Frontal cortex (tissue), 4 donors: ENCODE measurements at places on chromosomes 16 and 17. TPM values are rescaled to one million over a fixed set of nuclear protein-coding genes. Genes with fewer than 3 reads are reported as not detected.

Gene SERPINF2
- not detected for total RNA-seq

GRCh38 chr16:22190776-22191531, 15.1 kb upstream of the EEF2K start:
- DNase-seq: peak; percentile 86

GRCh38 chr16:80751167-80751566, 53.2 kb downstream of the CDYL2 start:
- no peak for DNase-seq

GRCh38 chr17:16991349-16992009, 19.6 kb upstream of the TNFRSF13B start:
- peak; percentile 84 for DNase-seq

GRCh38 chr17:17358866-17359265, 55.7 kb downstream of the NT5M start:
- no peak for DNase-seq

DNA sequence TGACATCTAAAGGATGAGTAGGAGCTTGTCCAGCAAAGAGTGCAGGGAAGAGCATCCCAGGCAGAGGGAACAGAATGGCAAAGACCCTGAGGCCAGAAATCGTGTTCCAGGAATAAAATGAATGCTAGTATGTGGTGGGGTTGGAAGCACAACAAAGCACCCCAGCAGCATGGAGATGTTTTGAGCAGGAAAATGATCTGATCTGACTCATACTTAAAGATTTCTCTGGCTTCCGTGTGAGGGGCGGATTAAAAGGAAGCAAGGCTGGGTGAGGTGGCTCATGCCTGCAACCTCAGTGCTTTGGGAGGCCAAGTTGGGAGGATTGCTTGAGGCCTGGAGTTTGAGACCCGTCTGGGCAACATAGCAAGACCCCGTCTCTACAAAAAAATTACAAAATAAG, 2.3 kb downstream of the SLC5A11 start:
- no peak for DNase-seq

DNA sequence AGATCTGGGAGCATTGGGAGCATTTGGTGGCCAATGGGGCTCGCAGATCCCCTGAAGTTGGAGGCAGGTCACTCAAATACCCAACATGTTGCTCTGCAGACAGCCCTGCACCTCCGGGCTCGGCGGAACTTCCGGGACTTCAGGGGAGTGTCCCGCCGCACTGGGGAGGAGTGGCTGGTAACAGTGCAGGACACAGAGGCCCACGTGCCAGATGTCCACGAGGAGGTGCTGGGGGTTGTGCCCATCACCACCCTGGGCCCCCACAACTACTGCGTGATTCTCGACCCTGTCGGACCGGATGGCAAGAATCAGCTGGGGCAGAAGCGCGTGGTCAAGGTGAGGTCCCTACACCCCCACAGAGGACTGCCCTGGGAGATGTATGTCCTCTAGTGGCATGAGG, 16.4 kb downstream of the MVP start:
- no peak for DNase-seq

Gene UNC13D
- total RNA-seq: 0.41 TPM

DNA sequence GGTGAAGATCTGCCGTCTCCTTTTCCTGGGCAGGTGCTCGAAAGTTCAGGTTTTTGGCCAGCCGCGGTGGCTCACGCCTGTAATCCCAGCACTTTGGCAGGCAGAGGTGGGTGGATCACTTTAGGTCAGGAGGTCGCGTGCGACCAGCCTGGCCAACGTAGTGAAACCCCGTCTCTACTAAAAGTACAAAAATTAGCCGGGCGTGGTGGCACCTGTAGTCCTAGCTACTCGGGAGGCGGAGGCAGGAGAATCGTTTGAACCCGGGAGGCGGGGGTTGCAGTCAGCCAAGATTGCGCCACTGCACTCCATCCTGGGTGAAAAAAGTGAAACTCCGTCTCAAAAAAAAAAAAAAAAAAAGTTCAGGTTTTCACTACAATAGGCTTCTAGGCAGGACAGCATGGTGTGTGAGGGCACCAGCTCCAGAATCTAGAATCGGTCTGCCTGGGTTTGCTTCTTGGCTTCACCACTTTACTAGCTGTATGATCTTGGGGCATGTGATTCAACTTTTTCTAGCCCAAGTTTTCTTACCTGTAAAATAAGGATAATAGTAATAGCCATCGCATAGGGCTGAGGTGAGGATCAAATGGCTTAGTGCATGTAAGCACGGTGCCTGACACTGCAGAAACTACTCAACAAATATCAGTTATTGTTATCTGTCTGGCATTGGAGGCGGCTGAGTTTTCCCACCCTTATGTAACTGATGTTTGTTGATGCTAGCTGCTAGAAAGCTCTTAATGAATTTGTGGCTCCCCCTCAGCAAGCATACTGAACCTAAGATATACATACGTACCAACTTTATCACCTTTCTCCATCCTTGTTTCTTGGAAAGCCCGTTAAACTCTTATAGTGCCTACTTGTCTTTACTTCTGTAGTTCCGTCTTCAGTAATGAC, 1.3 kb downstream of the PSMD12 start:
- DNase-seq: no peak

GRCh38 chr17:8948462-8948861, 17.0 kb downstream of the PIK3R5 start:
- no peak for DNase-seq

- DNase-seq: peak; percentile 25
Observed at GRCh38 chr16:19666477-19666876, 51.5 kb downstream of the KNOP1 start.

GRCh38 chr16:68116256-68116867, 31.2 kb downstream of the NFATC3 start:
- no peak for DNase-seq

DNA sequence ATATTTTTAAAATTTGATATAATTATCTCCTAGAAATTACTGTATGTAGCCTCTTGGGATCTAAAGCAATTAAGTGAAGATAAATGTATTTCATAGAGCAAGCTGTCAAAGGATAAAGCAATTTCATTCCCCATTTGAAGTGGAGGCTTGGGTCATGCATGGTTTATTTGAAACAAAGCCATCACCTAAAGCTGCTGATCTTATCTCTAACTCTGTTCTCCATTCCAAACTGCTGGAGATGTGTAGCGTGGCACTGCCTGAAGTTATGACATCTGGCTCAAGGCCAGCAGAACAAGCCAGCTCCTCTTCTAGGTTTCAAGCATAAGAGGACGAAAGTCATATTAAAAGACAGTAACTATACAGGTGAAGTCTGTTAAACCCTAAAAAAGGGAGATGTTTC, 83.9 kb downstream of the HIC1 start:
- no peak for DNase-seq

- DNase-seq: no peak
Observed at GRCh38 chr16:79845734-79846135, 245.2 kb upstream of the MAF start.

GRCh38 chr17:76179496-76180467, 38.7 kb upstream of the FOXJ1 start:
- DNase-seq: no peak

GRCh38 chr16:10565167-10565566, 15.2 kb downstream of the EMP2 start:
- no peak for DNase-seq

Gene ABI3
- 0.41 TPM for total RNA-seq
